Thymus (tissue), 14 donors: ENCODE measurements at places on chromosomes 6 and 20. TPM values are rescaled to one million over a fixed set of nuclear protein-coding genes. Genes with fewer than 3 reads are reported as not detected.

Gene ARHGAP18
- 8.2 TPM for polyA plus RNA-seq

- DNase-seq: no peak
Observed at GRCh38 chr6:33962246-33963027, 158.6 kb upstream of the MLN start.

DNA sequence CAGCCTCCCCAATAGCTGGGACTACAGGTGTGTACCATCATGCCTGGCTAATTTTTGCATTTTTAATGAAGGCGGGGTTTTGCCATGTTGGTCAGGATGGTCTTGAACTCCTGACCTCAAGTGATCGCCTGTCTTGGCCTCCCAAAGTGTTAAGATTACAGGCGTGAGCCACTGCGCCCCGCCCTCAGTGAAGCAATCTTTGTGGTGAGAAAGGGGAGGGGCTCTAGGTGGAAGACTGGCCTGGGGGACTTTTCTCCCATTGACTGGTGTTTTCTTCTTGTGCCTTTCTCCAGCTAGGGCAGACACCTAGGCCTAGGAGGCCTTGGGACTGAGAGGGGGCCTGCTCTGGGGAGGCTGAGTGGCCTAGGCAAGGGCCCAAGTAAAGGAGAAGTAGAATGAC lies 84.1 kb downstream of the DNAAF9 start:
- DNase-seq: no peak

GRCh38 chr6:148934539-148934938 lies 187.7 kb downstream of the UST start:
- DNase-seq: no peak

DNA sequence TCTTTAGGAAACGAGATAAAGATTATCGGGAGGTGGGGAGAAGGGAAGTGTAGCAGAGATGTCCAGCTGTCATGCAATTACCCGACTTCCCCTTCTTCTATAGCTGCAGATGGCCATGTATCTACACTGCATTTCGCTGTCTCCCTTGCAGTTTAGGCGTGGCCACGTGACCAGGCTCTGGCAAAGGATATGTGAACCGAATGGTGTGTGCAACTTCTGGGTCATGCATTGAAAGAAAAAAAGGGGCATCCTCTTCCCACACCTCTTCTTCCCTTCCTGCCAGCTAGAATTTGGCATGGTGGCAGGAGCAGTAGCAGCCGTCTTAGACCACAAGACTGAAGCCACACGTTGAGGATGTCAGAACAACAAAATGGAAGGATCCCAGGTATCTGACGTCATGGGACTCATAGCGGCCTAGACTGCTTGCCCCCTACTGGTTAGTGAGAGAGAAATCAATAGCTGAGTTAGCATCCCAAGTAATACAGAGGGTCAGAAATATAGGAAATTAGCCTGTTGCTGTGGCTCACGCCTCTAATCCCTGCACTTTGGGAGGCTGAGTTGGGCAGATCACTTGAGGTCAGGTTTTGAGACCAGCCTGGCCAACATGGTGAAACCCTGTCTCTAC lies 32.8 kb downstream of the TCF15 start:
- DNase-seq: no peak

DNA sequence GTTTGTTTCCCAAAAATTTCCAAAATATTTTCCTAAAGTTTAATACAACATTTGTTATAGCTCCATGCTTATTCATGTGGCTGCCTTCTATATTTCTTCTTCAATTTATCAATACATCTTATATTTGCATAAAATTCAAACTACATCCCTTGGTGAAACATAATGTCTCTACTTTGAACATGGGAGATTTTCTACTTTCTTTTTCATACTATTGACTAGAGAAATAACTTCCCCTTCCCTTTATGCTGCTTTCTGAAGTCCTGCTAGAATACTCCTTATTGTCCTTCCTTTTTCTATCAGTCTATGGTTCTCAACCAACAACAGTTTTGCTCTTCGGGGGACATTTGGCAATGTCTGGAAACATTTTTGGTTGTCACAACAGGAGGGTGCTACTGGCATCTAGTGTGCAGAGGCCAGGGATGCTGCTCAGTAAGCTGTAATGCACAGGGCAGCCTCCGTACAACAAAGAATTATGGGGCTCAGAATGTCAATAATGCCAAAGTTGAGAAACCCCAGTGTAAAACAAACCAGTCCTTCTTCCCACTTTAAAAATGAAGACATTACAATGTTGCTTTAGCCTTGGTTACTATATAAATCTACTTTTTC lies 29.9 kb downstream of the MKKS start:
- no peak for DNase-seq
